ENCODE measurements at places on chromosomes 4 and X.

GRCh38 chr4:174387143-174387542 lies 103.4 kb downstream of the CEP44 start:
- no peak for DNase-seq

DNA sequence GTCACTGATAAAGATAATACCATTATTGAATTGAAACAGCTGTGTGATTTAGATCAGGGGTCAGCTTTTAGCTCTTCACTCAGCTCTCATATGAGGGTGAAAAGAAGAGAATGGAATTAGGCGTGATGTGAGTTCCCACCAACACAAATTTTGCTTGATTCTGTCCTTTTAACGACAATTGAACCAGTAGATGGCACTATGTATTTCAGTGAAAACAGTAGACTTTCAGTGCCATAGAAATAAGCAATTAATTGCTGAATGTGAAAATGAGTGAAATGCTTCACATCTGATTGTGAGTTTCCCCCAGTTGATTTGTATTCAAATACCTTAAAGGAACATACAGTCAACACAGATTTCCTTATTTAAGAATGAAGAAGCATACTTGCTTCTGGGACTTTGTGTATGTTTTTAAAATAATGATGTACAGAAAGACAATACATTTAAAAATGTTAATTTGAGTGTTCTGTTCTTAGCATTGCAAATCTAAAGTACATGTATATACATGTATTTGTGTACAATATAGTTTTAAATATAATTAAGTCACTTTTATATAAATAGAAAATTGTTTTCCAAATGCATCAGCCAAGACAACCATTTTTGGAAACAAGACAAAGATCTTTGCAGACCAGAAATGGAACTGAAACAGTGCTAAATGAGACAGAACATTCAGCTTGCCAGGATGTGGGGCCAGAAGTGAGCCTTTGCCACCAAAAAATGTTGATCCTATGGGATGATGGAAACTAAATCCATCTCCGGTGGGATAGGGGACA lies 178.8 kb downstream of the SNCA start:
- no peak for DNase-seq

- no peak for DNase-seq
These were observed 7.8 kb downstream of the PNMA3 start for GRCh38 chrX:153064061-153064460.

GRCh38 chr4:86896596-86896995 lies 4.4 kb upstream of the C4orf36 start:
- DNase-seq, result no peak

DNA sequence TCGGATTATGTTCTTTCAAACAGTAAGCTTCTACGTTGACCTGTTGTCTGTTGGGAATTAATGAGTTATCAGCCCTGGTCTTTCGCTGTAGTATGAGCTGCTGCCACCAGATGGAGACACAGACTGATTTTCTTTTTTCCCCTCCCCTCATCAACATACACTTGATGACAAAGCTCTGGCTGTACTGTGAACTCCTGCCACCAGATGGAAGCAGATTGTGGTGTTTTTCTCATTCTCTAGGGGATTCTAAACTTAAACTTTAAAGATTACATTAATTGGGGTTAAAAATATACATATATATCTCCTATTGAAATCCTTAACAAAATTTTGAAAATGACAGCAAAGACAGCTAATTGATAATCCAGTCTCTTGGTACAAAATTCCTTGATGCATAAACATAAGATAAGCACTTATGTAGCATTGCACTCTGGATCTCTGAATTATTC lies 44.8 kb downstream of the SMS start:
- DNase-seq, result peak; percentile 26

DNA sequence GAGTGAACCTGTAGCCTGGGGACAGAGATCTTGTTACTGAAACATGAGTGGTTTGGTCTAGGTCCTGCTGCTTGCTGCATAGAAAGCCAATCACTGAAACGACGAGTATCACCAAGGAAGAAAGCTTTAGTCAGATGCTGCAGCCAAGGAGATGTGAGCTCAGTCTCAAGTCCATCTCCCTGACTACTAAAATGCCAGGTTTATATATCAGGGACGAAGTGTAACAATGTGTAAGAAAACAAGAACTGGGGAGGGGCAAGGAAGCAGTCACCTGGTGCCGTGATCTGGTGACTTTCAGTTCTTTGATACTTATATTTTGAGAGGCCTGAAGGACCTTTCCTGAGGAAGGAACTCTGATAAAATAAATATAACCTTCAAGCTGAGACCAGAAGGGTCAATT lies 19.6 kb upstream of the ABRAXAS1 start:
- no peak for DNase-seq

DNA sequence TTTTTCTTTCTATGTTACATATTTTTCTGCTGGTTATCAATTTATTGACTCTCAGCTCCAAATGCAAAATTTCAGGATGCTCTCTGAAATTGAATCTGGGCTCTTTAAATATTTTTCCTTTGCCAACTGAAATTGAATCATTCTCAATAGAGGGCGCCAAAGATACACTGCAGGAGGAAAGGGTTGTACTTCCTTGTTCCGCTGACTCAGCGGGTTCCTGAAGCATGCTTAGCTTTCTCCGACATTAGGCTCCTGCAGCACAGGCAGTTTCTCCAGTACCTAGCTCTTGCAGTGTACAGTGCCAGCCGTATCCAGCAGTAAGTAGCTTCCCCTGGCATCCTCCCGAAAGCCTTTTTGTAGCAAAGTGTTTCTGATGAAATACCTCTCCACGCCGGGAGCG lies 28.8 kb upstream of the CFAP47 start:
- no peak for DNase-seq

- no peak for DNase-seq
These were observed 49.1 kb downstream of the ABCG2 start for GRCh38 chr4:88109123-88109881.

- peak; percentile 13 for DNase-seq
These were observed 2.1 kb downstream of the GAB3 start for GRCh38 chrX:154748712-154749339.

GRCh38 chrX:9902656-9903055 lies 64.5 kb upstream of the CLDN34 start:
- DNase-seq, result no peak

DNA sequence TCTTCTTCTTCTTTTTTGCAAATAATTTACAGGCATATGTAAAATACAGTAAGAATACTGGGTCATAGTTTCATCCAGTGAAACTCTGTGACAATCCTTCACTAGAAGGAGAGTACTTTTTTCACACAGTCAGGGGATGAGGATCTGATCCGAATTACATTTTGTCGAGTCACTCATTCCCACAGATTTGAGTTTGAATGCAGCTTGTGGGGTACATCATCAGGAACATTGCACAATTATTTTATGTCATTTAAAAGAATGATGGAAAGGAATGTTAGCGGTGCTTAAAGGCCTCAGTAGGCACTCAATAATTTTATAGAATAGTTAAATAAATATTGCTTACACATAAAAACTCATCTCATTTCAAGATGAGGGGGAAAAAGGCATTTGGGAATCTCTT lies 88.6 kb downstream of the CHRNA9 start:
- no peak for DNase-seq

DNA sequence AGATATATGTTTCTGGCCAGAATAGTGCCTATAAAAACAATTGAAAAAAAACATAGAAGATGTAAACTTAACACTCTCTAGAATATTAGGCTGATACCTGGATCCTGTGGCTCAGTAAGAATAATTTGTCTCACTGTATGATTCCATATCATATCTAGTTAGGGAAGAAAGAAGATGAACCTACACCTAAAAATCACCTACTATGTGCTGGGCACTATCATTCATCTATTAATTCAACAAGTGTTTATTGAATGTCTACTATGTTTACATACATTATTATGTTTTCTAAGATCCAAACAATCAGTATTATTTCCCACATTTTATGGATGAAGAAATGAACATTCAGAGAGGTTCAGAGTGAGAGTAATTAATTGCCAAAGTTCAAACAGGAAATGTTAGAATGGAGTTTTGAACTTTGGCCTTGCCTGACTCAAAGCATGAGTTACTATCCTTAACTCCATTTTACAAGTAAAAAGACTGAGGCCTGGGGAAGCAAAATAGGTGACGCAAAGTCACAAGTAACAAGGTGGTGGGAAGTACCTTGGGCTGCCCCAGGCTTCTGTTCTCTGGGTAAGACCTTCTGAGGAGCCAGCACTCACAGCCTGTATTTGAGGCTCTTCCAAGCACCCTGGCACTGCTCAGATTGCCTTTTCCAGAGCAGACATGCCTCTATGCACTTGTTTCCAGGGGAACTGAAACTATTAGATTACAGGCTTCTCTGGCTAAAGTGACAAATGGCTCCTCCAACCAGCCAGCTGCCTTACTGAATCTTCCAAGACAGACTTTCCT lies 111.1 kb upstream of the ACSL4 start:
- no peak for DNase-seq

GRCh38 chr4:113070755-113071154 lies 21.3 kb downstream of the ANK2 start:
- no peak for DNase-seq

DNA sequence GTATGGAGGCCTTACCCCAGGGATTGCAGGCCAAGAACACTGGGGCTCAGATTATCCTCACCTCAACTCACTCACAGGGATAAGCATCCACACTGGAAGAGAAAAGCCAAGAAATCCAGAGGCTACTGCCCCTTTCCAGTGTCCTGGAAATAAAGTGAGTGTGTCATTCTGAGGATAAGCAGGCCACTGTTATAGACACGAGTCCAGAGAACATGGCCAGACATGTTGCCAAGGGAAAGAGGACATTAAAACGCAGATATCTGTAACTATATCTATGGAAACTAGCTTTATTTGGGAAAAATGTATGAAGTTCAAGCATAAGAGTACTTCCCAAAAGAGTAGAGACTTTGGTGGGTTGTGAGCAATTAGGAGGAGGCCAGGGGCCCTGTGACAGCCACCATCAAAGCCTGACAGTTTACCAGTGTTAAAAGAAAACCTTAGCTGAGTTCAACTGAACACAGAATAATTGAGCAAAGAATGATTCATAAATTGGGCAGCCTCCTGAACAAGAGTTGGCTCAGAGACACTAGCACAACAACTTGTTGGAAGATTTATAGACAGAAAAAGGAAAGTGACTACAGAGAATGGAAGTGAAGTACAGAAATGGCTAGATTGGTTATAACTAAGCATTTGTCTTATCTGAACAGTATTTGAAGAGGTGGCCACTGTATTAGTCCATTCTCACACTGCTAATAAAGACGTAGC lies 1222.2 kb downstream of the STIM2 start:
- no peak for DNase-seq

DNA sequence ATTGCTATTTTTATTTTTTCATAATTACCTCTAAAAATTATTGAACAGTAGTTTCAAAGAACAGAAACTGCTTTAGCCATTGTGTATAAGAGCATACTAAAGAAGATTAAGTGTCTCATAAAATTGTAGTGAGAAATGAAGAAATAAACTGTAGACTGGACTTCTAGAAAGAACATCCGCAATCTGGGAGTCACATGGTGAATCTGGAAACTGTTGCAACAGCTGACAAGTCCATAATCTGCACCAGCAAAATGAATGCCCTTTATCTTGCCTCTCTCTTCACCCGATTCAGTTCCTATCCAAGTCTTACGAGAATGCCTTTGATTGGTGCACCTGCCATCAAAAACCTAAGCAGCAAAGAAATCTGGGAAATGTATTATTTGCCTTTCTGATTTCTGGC lies 312.9 kb downstream of the NAF1 start:
- no peak for DNase-seq

DNA sequence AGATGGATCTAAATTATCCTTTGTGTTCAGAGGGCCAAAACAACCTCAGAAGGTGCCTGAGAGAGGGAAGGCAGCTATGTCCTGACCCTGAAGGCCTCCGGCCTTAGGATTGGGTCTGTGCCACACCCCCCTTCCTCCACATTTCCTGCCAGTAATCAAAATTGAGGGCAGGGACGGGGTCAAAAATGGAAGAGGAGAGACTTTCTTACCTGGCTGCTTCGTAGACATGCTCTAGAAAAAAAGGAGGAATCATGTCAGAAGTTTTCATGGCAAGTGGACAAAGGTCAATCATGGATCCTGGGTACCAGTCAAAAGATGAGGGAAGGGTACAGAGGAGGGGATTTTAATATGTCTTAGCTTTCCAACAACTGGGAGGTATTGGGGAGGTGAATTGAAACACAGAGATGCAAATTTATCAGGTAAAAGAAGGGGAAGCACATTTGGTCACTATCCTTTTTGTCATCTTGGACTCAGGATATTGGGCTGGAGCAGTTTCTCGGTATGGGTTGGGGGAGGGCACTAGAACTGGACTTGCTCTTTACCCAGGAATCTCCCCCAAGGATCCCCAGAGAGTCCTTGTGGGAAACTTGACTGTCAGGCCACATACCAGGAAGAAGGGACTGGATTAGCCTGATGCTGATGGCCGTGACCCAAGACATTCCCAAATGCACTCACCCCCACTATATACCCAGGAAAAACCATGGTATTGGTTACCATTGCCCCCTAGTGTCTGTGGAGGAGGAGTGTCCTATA lies 17.1 kb downstream of the VSIG4 start:
- DNase-seq, result no peak

DNA sequence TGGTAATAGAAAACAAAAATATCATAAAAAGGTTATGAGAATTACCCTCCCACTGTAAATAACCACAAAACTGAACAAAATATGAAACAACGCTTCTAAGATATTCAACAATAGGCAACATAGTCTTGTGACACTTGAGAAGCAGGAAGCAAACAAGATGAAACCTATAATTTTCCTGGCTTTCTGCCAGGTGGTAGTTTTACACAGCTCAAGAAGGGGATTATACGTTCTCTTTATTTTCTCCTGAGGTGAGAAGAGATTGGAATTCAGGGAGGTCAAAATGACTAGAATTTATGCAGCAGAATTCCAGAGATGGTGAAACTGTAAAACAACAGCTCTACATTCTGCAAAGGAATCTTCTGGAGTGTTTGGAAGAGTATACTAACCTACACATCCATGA lies 186.0 kb downstream of the HHIP start:
- DNase-seq, result no peak

DNA sequence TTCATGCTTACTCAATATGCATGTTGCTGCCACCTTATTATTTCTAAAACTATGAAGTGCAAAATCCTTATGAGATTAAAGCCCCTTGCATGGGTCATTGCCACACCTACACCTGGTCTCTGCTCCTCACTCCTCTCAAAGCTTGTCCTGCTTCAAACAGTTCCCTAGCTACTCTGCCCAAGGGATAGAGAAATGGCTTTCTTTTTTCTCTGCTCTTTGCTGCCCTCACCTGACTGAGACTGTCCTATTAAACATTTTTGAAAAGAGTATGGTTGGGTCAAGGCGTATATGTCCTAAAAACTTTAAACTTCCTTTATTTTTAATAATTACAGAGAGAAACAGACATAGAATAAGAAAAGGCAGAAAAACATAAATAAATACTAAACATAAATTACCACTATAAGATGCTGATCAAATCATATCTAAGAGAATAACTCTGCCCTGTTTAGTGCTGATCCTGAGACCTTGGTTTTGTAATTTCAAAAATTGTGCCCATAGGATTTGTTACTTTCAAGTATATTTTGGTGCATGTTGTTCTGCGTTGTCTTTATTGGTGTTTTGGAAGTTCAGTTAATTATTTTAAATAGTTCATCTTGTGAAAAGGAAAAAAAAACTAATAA lies 704.9 kb upstream of the PABPC4L start:
- DNase-seq, result no peak

GRCh38 chr4:82787342-82787741 lies 11.3 kb downstream of the SCD5 start:
- DNase-seq, result no peak
